Neural crest cell (in vitro differentiated cells): ENCODE measurements at places on chromosomes 6 and 20. TPM values are rescaled to one million over a fixed set of nuclear protein-coding genes. Genes with fewer than 3 reads are reported as not detected.

DNA sequence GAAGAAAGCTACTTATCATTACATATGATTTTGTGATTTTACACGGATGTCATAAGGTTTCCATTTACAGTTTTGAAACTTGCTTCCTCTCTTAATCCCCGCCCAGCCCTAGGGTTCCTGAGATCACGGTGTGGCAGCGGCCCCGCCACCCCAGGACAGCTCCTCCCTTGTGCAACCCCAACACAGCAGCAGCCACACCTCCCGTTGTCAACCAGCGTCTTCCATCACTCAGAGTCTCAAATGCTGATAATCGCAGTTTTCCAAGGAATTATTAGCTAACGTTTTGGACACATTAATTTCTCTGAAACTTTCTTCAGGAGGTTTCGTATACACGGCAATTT lies 204.8 kb downstream of the THBS2 start:
- H3K27ac ChIP-seq: no peak overlapping the region
- H3K36me3 ChIP-seq: no peaks in the 10 kb centered on the region
- H3K4me1 ChIP-seq: no peaks in the 10 kb centered on the region
- no peak for DNase-seq
- H3K4me3 ChIP-seq: no peak overlapping the region
- H3K27me3 ChIP-seq: no peaks in the 10 kb centered on the region

The PACRG gene
- 0.59 and 1.8 TPM in 2 replicates for total RNA-seq

The TRMT11 gene
- total RNA-seq: 25.6 and 31.0 TPM in 2 replicates

The BPIFB4 gene
- not detected in 2 replicates for total RNA-seq

The CENPQ gene
- total RNA-seq: 12.1 and 13.1 TPM in 2 replicates

GRCh38 chr6:52394251-52394666 lies 25.9 kb upstream of the EFHC1 start:
- no peak for DNase-seq
- no peaks in the 10 kb centered on the region for H3K4me1 ChIP-seq
- no peak overlapping the region for H3K27ac ChIP-seq
- H3K4me3 ChIP-seq: no peak overlapping the region

The SLC22A16 gene
- total RNA-seq: not detected in 2 replicates

The PTPRA gene
- 86.5 and 88.7 TPM in 2 replicates for total RNA-seq

DNA sequence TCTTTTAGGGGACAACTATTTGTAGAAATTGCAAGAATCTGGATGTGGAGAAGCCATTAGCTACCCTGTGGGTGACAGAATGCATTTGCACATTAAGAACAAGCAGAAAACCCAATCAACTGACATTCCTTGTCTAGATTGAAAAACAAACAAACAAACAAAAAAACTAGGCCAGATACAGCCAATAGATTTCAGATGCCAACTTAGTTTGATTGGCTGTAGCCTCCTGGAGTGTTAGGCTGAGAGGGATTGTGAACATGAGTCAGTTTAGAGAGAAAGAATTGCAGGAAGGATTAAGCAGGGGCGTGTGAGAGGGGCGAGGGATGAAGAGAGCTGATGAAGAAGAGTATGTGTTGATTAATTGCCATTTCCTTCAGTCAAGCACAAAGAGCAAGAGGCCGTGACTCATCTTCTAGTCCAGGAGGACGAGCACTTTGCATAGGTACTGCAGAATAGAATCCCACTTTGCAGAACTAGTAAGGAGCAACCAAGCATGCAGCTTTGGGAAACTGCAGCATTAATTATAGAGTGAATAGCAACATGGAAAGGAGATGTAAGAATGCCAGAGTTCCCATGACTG lies 188.0 kb upstream of the RAB32 start:
- no peaks in the 10 kb centered on the region for H3K27me3 ChIP-seq
- no peak for DNase-seq
- H3K36me3 ChIP-seq: no peaks in the 10 kb centered on the region
- no peak overlapping the region for H3K4me3 ChIP-seq
- H3K27ac ChIP-seq: no peak overlapping the region
- no peaks in the 10 kb centered on the region for H3K4me1 ChIP-seq

The TMC2 gene
- total RNA-seq: not detected in 2 replicates

GRCh38 chr20:32333181-32333987 lies 24.7 kb upstream of the ASXL1 start:
- peaks cover 6% of the 10 kb centered on the region for H3K4me1 ChIP-seq
- H3K36me3 ChIP-seq: peaks cover 8% of the 10 kb centered on the region
- H3K27me3 ChIP-seq: no peaks in the 10 kb centered on the region

The PSMB1 gene
- total RNA-seq: 174 and 175 TPM in 2 replicates

- peaks cover 95% of the 10 kb centered on the region for H3K27me3 ChIP-seq
- no peak overlapping the region for H3K27ac ChIP-seq
- H3K36me3 ChIP-seq: peaks cover 8% of the 10 kb centered on the region
Observed at GRCh38 chr6:10412461-10413261, 2.2 kb downstream of the TFAP2A start.

GRCh38 chr20:34512955-34513419 lies 3.2 kb upstream of the DYNLRB1 start:
- H3K36me3 ChIP-seq: peaks cover 3% of the 10 kb centered on the region
- DNase-seq: no peak
- H3K27me3 ChIP-seq: no peaks in the 10 kb centered on the region
- H3K4me1 ChIP-seq: peaks cover 38% of the 10 kb centered on the region
- H3K27ac ChIP-seq: no peak overlapping the region
- H3K4me3 ChIP-seq: peak overlapping the region; percentile 56

The EYA2 gene
- 1.3 and 1.4 TPM in 2 replicates for total RNA-seq

The CAGE1 gene
- 0.16 and 0.20 TPM in 2 replicates for total RNA-seq

The CD40 gene
- 4.2 and 4.8 TPM in 2 replicates for total RNA-seq

GRCh38 chr6:43575105-43575771 lies 600 bp downstream of the XPO5 start:
- peaks cover 38% of the 10 kb centered on the region for H3K4me1 ChIP-seq
- DNase-seq: peak; percentile 35
- peak overlapping the region; percentile 54 for H3K27ac ChIP-seq
- peaks cover 4% of the 10 kb centered on the region for H3K36me3 ChIP-seq
- H3K4me3 ChIP-seq: peak overlapping the region; percentile 92
